ENCODE measurements at places on chromosomes 7 and 10. TPM values are rescaled to one million over a fixed set of nuclear protein-coding genes. Genes with fewer than 3 reads are reported as not detected.

- DNase-seq, result no peak
These were observed 3.9 kb downstream of the KLRG2 start for GRCh38 chr7:139479620-139480019.

DNA sequence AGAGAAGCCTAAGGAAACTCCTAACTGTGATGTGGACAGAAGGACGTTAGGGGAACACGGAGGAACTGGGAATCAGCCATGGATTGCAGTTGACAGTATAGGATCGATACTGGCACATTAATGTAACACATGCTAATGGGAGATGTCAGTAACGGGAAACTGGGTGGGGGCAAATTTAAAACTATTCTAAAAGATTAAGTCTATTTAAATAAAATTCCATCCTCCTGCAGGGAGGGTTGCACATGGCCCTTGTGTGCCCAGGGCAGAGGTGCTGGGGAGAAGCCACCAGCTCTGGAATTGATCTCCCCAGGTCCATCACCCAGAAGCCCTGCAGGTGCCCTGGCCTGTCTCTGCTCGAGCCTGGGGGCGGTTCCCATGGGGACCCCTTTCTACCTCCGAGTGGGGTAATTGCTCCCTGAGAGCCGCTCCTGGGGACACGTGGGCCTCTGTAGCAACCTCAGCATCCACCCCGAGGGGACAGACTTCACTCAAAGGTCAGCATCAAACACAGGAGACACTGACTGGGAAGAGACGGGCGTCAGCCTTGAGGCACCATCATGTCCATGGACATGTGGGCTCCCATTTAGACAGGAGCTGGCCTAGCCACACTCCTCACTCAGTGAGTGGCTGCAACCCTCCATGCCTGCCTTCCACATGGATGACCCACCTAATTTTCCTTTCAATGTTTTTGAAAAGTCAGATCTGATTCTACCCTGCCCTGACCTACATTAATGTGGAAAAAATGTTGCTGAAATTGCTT is 21.1 kb downstream of the SCART1 start:
- no peak for DNase-seq

The PDE6C gene
- not detected for total RNA-seq

GRCh38 chr10:33015761-33016547 is 57.9 kb upstream of the ITGB1 start:
- no peak for DNase-seq

The SHH gene
- 0.37 TPM for total RNA-seq

The TWIST1 gene
- total RNA-seq, result 0.37 TPM

DNA sequence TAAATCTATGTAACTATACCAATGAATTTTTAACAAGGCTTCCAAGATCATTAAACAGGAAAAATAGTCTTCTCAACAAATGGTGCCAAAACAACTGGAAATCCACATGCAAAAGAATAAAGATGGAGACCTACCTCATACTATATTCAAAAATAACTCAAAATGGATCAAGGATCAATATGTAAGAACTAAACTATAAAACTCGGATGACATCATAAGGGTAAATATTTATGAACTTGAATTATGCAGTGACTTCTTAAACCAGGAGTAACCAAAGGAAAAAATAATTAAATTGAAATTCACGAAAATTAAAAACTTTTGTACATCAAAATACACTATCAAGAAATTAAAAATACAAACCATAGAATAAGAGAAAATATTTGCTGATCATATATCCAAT is 728.7 kb upstream of the GHITM start:
- DNase-seq, result no peak

All from WTC11 (cell line).